ENCODE measurements at places on chromosomes 5 and 9.

- DNase-seq: no peak
Observed at GRCh38 chr5:136699651-136700050, 334.3 kb upstream of the TRPC7 start.

- DNase-seq: no peak
Observed at GRCh38 chr9:97638666-97639065, 5.0 kb downstream of the NCBP1 start.

GRCh38 chr5:72209147-72210115 is 102.2 kb downstream of the MAP1B start:
- DNase-seq: no peak

DNA sequence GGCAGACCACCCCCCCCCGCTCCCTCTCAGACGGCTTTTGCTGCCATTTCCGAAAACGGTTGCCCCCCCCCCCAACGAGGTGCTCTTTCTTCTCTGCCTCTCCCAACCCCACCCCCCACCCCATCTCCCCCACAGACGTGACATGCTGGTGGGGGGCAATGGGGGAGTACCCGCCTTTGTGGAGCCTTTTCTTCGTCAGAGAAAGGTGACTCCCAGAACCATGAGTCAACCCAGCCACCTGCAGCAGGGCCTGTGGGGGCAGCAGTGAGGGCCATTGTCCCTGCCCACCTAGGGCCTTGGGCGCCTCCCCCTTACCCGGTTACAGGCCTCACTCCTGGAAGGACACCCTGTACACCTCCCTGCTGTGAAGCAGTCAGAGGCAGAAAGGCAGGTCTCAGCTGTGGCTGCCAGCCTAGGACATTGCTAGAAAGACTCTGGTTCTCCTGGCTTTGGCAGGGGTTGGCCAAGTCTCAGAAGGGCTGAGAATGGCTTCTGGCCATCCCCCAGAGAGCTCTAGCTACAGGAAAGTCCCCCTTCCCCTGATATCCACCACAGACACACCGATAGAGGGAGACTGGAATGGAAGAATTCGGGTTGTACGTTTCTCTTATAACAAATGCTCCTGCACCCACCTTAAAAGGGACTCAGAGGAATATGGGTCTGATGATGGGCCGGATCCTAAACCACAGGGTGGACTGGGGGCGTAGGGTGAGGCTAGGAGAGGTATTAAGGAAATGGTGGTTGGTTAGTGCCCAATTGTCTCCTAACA is 2.2 kb downstream of the DNAJB5 start:
- DNase-seq: no peak

GRCh38 chr5:157888814-157889532 is 30.0 kb upstream of the CLINT1 start:
- no peak for DNase-seq

- no peak for DNase-seq
Observed at GRCh38 chr5:135625961-135626360, 47.2 kb upstream of the CXCL14 start.

GRCh38 chr5:17713301-17713700 is 79.0 kb downstream of the TAF11L14 start:
- no peak for DNase-seq

- DNase-seq: no peak
Observed at GRCh38 chr9:39588500-39589137, 233.2 kb downstream of the SPATA31A1 start.

- no peak for DNase-seq
Observed at GRCh38 chr5:113031104-113031503, 54.5 kb downstream of the DCP2 start.

GRCh38 chr9:12849486-12850003 is 74.7 kb downstream of the LURAP1L start:
- DNase-seq: no peak

- no peak for DNase-seq
Observed at GRCh38 chr5:82389347-82389746, 111.2 kb upstream of the RPS23 start.

Data from cortex of kidney (tissue), 1 donor.